Stimulated activated CD8-positive, alpha-beta memory T cell treated with anti-CD3 and anti-CD28 coated beads, Interleukin-7, amount 100 ng/mL, for 1 hour (primary cell): ENCODE measurements at places on chromosomes 3 and 15.

- no peak for DNase-seq
Observed at GRCh38 chr15:35362195-35362829, 183.7 kb downstream of the DPH6 start.

DNA sequence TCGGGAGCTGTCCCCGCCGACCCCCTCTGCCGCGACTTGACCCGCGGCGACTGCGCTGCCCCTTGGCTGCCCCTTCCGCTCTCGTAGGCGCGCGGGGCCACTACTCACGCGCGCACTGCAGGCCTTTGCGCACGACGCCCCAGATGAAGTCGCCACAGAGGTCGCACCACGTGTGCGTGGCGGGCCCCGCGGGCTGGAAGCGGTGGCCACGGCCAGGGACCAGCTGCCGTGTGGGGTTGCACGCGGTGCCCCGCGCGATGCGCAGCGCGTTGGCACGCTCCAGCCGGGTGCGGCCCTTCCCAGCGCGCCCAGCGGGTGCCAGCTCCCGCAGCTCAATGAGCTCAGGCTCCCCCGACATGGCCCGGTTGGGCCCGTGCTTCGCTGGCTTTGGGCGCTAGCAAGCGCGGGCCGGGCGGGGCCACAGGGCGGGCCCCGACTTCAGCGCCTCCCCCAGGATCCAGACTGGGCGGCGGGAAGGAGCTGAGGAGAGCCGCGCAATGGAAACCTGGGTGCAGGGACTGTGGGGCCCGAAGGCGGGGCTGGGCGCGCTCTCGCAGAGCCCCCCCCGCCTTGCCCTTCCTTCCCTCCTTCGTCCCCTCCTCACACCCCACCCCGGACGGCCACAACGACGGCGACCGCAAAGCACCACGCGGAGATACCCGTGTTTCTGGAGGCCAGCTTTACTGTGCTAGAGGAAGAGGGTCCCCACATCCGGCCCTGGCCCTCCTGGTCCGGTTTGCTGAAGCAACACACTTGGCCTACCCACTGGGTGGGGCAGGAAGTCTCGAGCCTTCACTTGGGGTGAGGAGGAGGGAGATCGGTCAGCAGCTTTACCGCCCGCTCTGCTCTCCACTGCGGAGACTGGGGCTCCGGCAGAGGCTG is at the start of gene RASSF1:
RASSF1 (minus strand) TSS at position 389 of the 882 bp plus-strand sequence; CDS start at position 358, 31 bp downstream.
- DNase-seq: no peak

- no peak for DNase-seq
Observed at GRCh38 chr3:126356373-126357264, 589 bp downstream of the KLF15 start.

DNA sequence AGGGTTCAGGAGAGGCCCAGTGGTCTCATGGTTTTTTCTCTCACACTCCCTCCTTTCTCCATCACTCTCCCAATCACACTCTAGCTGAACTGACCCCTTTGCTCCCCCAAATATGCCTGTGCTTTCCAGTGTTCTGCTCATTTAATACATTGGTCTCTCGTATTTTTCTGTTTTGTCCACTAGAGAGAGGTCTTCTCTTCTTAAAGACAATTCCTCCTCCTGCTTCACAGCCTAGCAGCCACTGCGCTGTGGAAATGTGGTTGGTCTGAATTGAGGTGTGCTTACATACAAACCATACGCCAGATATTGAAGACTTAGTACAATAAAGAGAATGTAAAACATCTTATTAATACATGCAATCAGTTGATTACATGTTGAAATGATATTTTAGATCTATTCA is 60.6 kb upstream of the XCR1 start:
- DNase-seq: no peak

DNA sequence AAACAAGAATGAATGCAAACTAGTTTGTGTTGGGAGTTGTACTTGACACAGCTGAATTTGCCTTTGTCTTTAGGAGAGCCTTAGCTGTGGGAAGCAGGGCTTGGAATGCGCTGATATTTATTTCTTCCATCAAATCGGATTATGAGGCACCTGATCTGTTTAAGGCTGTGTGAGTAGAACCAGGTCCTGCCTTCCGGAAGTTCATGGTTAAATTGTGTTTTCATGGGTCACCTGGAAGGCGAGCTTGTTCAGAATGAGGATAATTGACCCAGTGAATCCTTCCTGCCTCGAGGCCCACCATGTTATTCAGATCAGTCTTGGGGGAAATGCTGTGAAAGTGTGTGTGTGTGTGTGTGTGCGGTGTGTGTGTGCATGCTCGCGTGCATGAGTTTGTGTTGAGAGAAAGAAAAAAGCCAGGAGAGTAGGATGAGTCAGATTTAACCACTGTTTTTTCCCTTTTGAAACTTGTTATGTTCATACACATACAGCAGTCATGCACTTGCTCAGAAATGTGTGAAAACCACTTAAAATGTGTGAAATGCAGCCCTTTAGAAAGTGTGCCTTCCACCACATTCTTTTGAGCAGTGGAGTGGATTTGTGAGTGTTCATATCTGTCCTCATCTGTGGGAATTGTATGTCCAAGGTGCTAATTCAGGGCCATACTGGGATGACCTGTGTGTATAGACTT is 36.7 kb downstream of the SMAD3 start:
- DNase-seq: no peak

DNA sequence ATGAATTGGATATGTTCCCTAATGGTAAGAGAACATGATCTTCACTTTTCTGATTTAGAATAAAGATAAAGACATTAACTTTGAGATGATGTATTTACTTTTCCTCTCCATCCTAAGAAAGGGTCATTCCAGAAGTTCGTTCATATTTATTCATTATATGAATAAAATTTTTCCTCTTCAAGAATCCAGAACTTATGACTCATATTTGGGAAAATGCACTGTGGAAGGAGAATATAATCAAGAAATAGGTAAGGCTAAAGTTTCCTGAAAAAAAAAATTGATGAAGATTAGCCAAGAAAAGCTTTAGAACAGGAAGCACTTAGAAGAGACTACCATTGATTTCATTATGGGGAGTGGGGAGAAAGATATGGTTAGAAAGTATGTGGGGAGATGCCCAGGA is 36.5 kb upstream of the CBLB start:
- no peak for DNase-seq

DNA sequence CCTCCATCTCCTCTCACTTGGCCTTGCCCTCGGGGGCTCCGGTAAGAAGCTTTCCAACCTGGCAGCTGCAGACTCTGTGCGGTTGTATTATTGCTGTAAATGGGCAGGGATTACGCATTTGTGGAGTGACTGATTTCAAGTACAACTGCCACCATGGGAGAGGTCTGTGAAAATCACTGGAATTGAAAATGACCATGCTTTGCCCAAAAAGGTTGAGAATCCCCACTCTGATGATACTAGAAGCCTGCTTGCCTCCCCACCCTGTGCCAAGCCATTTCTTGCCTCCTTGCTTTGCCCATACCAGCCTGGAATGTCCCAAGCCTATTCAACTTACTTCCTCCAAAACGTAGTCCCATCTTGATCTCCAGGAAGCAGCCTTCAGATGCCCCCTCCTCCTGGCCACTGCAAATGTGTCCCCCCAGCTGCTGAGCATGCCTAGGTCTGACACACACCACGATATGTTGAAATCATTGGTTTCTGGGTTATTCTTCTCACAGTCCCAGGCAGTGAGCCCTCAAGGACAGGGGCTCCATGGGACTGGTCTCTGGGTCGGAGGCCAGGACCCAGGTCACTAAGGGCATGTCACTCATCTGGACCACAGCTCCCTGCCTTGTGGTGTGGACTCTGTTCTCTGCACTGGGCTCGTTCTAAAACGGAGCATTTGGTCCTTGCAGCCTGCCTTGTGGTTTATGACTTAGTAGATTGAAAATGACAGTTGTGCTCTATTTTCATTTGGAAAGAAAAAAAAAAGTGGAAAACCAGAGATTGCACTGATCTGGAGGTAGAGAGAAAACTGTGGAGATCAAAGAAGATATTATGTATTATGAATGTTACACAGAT is 42.9 kb downstream of the SMAD3 start:
- no peak for DNase-seq

DNA sequence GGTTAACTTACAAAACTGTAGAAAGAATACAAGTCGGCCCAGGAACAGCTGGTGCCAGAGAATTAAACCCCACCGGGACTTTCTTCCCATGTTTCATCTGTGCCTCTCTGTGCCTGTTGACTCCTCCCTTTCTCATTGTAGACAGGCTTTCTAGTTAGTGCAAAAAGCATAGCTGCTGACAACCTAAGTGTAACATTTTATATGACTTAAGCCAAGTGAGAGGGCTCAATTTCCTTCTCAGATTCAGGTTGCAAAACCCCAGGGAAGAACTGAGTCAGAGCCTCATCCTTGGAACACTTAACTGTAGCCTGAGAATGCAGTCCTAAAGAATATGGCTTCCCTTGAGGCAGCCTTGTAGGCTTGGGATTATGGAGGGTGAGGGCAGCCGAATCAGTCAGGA is 302.5 kb upstream of the AZI2 start:
- no peak for DNase-seq

DNA sequence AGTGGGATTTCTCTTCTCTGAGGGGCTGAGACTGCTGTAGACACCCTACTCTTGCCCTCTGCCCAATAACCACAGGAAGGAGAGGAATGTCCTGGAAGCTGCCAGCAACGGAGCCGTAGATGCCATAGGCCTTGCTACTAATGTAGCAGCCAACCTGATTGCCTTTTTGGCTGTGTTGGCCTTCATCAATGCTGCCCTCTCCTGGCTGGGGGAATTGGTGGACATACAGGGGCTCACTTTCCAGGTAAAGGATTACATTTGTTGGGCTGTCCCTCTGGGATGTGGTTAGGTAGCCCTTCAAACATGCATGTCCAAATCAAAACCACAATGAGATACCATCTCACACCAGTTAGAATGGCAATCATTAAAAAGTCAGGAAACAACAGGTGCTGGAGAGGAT is 16.1 kb downstream of the SLC28A2 start:
- DNase-seq: no peak

GRCh38 chr3:171417813-171418212 is 42.4 kb downstream of the TNIK start:
- DNase-seq: no peak

GRCh38 chr3:85571835-85572234 is 613.0 kb downstream of the CADM2 start:
- no peak for DNase-seq

- DNase-seq: no peak
Observed at GRCh38 chr3:6989608-6990291, 128.8 kb downstream of the GRM7 start.

GRCh38 chr15:84006421-84006820 is 229.2 kb upstream of the GOLGA6L4 start:
- no peak for DNase-seq

- no peak for DNase-seq
Observed at GRCh38 chr3:72114773-72115172, 329.8 kb upstream of the PROK2 start.

DNA sequence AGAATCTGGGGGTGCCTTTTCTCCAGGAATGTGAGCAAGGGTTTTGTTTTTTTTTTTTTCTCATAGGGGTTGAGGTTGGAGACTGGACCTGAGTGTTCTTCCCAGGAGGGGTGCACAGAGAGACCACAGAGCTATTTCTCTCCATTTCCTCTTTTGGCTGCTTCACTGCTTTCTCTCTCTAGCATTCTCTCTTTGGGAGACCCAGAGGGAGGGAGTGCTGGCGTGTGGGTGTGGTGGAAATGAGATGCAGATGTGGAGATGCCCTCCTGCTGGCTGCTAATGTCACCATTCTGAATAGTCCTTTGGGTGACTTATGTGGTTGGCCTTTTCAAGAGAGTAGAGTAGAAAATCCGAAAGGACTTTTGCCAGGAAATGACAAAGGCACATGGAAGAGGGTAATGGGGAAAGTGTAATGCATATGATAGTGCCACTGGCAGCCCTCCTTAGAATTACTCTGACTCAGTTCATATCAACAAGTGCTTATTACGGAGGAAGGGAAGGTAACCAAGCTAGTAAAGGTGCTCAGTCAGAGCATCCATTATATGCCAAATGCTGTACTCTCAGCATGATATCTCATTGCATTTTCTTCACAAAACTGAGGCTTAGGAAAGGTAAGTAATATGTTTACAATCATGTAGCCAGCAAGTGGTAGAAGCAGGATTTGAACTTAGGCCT is 1.9 kb downstream of the SYN2 start:
- no peak for DNase-seq

GRCh38 chr3:186630950-186631641 is 9.1 kb upstream of the FETUB start:
- no peak for DNase-seq

DNA sequence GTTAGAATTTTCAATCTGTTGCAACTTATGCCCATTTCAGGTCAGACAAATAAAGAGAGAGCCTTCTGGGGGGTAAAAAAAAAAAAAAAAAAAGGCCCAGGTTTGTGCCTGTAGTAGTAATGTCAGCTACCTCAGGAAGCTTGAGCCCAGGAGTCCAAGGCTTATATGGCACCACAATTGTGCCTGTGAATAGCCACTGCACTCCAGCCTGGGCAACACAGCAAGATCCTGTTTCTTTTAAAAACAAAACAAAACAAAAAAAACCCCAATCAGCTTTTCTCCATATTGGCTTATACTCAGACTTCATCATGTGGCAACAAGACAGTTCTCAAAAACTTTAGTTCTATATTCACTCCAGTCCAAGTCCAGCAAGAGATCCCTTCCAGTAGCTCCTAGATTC is 8.4 kb upstream of the LRRFIP2 start:
- no peak for DNase-seq

GRCh38 chr3:196640297-196641018 is 964 bp downstream of the NRROS start:
- no peak for DNase-seq

DNA sequence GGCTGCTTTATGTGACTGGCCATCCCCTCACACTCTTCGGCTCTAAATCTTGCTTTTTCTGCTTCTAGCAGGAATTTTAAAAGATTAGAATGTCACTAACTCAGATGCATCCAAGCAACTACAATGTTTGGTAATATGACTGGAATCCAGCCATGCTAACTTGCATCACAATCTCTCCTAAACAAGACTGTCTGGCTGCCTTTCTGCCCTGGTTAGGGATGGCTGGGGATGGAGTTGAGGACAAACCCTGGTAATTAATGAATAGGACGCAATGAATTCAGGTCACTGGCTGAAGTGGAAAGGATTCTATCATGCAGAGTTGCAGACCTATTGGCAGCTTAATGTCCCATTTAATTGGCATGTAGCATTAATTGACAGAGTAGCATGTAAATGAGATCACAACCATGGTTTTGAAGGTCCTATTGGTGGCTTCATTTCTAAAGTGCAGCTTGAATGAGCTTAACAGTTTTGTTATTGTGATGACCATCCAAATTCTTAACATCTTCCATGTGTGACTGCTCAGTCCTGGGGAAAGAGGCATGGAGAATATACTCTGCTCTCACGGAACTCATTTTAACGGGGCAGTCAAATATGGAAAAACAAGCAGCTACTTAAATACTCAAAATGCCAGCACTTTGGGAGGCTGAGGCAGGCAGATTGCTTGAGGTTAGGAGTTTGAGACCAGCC is 21.7 kb downstream of the NMNAT3 start:
- no peak for DNase-seq

DNA sequence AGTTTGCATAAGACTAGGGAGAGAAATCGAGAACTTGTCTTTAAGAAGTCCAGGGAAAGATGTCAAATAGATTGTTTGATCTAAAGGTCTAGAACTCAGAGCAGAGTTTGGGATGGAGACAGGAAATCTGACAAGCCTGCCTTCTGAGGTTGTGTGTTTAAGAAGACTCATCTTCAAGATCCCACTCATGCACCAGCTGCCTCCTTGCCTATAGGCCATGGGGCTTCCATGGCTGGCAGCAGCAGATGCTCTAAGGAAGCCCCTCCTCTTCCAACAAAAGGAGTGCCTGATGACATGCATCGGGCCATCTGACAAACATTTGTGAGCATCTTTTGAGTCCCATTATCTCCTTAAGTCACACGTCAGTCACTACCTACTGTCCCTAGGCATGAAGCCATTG is 47.4 kb downstream of the WNT5A start:
- DNase-seq: no peak
